ENCODE measurements at places on chromosomes 3 and 15.

DNA sequence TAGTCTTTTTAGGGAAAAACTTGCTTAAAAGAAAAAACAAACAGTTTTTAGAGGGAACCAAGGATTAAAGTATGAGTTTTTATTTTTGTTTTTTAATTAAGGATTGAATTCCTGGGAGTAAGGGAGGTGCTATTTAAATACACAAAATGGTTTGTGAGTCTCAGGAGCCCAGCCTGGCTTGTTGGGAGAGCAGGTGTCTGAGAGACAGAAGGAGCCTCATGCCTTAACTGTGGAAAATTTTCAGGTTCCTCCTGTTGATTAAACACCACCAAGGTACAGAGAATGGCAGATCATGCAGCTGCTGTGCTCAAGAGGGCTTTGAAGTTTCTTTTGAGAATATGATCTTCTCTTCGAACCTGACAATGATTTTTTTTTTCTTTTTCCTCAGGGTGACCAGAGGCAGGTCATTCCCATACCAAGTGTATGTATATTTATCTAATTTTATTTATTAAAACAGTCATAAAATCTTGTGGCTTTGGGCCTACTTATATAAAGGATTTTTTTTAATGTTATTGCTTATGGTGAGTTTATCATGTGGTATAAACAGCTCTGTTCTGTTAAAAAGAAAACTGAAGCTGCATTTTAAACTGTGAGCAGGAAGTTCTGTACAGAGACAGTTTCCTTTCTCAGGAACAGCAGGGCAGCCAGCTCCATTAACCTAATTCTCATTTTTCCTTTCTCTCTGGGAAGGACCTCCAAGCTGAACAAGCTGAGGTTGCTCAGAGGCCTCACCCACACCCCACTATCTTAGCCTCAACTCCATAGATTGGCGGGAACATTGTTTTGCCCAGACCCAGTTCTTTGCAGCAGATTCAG is 33.7 kb upstream of the VILL start:
- no peak for DNase-seq

DNA sequence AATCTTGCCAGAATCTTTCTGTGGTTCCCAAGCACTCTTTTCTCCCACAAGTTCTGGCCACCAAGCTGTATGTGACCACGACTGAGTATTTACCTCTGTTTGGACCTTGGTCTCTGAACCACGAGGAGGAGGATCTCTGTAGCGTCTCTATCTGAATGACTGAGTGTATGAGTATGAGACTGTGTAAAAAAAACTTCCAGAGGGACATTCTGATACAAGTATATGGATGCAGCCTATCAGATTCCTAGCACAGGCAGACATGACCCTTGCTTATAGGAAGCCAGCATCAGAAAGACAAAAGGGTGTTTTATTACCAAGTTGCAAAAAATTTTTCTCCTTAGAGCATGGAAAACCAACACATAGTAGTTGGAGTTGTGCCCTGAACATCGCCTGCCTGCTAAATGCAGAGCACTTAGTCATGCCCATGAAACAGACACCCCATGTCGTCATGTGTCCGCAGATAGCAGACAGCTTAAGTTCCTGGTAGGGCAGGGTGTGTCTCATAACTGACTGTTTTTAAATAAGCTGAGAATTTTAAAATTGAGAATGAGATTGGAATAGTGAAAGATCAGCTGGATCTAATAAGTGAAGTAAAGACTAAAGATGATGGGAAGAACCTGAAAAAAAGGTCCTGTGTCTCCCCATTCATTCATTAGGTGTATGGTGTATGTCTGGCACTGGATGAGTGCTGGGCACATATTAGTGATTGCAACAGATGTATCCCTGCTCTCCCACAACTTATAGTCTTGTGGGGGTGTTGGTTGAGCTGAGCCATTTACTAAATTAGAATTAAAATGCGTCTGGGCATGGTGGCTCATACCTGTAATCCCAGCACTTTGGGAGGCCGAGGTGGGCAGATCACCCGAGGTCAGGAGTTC is 30.9 kb downstream of the DAG1 start:
- no peak for DNase-seq

DNA sequence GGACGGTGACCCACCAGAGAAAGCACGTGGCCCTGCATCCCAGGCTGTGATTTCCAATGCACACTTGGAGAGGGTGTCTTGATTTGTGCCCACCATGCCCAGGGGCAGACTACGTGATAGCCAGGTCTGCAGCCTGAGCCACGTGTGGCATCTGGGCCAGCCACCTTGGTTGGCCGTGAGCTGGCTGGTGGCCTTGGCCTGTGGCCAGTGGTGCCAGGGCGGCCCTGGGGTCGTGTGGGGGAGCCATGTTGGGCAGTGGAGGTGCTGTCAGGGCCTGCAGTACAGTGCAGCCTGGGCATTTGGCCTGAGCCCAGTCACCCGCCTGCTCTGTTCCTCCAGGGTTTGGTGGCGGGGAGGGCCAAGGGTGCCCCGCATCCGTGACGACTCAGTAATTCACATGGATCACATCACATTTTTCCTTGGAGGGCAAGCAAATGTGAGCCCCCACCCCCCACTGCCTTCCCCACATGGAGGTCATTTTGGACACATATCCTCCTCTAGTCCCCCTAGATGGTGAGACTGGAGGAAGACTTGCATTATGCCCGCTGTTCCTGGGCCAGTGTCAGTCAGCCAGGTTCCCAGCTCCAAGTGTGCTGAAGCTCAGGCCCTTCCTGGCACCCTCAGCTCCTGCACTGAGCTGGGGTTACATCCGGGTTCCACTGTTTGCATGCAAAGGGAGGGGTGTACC is 201.4 kb downstream of the UBE3A start:
- DNase-seq = no peak

GRCh38 chr15:57743424-57743823 is 36.9 kb downstream of the POLR2M start:
- no peak for DNase-seq

DNA sequence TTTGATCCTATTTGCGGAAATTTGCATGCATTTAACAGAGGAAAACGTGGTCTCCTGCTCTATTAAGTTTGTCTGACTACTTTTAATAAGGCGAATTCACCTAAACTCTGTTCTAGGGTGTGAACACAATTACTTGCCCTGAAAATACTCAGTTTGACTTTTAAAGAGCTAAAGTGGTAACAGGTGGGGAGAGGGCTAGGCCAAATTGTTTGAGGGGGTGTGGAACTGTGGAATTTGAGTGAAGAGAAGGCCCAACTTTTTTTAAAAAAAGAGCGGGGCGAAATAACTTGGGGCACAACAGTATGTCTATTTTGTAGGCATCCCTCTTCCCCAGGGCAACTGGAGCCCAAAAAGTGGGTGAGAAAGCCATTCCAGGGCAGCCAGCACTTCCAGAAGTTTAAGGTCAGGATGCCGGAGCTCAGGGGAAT is 580 bp upstream of the FXR1 start:
- DNase-seq = no peak

GRCh38 chr15:99976811-99977271 is 243.6 kb upstream of the LYSMD4 start:
- DNase-seq = no peak

DNA sequence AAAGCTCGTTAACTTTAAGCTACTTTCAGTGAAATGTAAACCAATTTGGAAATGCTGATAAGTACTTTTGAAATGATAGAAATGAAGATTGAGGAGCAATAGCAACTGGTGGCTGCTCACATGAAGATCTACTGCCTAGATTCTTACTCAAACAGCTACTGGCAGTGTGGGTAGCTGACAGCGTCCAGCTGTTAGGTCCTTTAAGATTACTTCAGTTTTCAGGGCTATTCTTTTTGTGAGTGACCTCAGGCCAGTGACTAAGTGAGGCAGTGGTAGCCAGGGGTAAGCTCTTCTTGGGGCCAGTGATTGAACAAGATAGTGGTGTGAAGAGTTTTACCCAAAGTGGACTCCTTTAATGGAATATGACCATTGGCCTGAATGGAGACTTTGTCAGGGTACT is 41.3 kb downstream of the NECTIN3 start:
- DNase-seq = no peak

DNA sequence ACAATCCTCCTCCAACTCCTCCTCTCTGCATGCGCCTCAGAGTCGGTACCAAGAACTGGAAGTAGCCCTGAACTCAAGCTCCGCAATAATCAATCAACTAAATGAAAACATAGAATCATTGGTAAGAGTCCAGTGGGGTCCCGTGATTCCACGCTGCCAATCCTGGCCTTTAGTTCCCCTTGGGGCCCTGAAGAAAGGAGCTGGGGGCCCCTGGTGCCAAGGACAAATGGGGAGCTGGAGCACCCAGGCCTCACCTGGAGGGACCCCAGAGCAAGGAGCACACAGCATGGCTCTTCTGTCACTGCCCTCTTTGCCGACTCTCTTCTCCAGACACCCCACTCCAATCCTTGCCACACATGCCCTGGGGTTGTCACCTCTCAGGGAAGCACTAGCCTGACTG is 80.3 kb downstream of the ADAMTS7 start:
- no peak for DNase-seq

GRCh38 chr3:184771301-184772127 is 40.5 kb upstream of the VPS8 start:
- no peak for DNase-seq

DNA sequence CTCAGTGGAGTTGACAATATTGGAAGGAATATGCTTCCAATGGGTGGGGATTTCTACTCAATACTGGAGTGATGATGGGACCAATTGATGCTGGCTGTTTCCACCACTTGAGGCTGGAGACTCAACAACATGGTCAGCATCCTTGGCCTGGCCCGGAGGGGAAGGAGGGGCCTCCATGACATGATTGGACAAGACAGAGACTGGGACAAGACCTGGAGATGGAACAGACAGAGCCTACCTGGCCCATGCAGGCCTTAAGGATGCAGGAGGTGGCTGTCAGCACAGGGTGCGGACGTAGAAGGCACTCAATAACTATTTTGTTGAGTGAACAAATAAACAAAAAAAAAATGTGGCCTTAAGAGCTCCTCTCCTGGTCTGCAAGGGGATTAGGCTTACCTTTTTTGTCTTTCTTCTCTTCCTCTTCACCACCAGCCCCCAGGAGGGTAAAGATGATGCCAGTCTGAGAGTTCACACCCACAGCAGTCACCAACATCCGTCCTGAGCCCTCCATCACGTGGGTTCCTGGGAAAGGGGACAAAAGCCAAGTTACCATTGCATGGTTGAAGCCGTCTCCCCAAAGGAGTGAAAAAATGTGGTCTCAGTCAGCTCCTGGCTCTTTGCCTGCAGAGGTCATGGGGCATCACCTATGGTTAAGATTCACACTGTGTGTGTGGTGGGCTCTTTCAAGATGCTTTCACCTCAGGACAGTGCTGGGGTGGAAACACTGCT is 67.1 kb upstream of the SEC13 start:
- no peak for DNase-seq

DNA sequence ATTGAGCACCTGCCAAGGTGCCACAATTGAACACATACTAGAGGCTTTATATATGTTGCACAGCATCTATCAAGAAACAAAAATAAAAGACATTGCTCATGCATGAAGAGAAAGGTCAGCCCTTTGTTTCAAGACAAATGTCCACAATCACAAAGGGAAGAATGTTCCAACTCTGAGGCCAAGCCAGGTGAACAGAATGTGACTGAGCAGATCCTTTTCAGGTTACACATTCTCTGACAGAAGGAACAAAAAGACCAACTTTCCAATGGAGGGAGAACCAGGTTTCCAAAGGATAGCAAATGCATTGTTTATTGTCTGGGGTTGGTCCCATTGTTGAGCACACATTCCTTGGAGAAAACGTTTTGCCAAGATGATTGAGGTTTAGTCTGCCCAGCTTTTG is 50.2 kb upstream of the FAM174B start:
- no peak for DNase-seq

- no peak for DNase-seq
Measured at GRCh38 chr3:64853456-64853855, 165.7 kb upstream of the ADAMTS9 start.

GRCh38 chr15:38647683-38648082 is 83.1 kb upstream of the RASGRP1 start:
- no peak for DNase-seq

- DNase-seq = no peak
Measured at GRCh38 chr3:46565607-46566039, 479 bp downstream of the LRRC2 start.

DNA sequence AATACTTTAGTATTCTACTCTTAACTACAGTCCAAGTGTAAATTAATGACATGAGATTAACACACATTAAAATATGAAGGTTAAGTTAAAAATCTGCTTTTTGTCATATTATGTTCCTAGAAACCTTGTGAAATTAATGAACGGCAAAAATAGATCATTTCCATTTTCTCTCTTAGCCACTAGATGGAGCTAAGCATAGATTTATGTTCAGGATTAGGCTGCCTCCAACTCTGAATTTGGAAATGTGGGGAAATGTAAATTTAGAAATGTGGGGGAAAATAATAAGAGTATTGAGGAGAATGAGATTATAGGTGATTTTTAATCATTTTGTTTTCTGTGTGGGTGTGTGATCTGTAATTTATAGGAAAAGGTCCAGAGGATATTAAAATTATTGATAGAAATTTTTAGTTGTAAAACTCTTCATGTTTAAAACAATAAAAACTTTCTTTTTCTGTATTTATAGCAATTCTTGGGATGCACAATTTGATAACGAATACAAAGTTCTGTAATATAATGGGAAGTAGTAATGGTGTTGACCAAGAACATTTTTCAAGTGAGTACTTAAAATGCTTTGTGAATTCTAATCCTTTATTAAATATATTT is 59.2 kb downstream of the TMOD3 start:
- DNase-seq = no peak

GRCh38 chr3:165643425-165643824 is 193.8 kb downstream of the BCHE start:
- no peak for DNase-seq

DNA sequence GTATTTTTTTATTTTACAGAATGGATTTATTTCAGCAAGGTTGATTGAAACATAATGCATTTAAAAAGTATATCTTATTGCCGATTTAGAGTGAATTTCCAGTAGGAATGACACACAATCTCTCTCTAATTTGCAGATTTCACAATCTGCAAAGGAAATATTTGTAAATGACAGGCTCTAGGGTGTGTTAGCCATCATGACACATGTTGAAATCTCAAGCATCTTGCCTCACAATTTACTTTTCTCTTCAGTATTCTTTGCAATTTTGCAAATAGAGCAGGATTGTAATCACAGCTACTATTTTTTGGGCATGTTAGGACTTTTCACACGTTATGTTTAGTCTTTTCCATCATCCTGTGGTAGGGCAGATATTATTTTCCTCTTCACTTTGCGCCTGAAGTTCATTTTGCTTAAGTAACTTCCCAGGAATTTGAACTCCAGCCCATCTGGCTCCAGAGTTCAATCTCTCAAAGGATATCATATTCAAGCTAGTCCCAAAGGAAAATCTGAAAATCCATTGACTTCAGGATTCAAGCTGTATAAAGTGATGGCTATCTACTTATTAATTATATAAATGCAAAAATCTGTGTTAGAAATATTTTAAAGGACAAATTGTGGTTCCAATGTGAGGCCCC is 55.4 kb downstream of the ATP13A4 start:
- DNase-seq = no peak

Data from right renal pelvis (tissue), 4 donors.